Brain (organoid and tissue), 16 donors: ENCODE measurements at places on chromosomes 7 and 10.

DNA sequence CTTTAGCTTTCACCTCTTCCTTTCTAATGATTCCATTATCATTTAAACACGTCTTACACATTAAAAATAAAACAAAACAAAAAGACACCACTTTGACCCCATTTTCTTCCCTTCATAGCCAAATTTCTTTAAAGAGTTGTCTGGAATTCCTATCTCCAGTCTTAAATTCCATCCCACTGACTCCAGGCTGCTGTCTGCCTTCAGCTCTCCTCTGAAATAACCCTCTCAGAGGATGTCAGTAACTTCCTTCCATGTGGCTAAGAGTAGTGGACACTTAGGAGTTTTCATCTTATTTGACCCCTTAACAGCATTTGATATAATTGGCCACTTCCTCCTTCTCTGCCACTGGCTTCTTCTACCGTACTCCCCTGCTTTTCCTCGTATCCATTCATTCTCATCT, 69.6 kb upstream of the MKX start:
- DNase-seq, result no peak

- no peak for DNase-seq
These were observed 126.7 kb upstream of the C1QL3 start for GRCh38 chr10:16648366-16648765.

- DNase-seq, result no peak
These were observed 92.4 kb upstream of the AGBL3 start for GRCh38 chr7:134893920-134894319.

DNA sequence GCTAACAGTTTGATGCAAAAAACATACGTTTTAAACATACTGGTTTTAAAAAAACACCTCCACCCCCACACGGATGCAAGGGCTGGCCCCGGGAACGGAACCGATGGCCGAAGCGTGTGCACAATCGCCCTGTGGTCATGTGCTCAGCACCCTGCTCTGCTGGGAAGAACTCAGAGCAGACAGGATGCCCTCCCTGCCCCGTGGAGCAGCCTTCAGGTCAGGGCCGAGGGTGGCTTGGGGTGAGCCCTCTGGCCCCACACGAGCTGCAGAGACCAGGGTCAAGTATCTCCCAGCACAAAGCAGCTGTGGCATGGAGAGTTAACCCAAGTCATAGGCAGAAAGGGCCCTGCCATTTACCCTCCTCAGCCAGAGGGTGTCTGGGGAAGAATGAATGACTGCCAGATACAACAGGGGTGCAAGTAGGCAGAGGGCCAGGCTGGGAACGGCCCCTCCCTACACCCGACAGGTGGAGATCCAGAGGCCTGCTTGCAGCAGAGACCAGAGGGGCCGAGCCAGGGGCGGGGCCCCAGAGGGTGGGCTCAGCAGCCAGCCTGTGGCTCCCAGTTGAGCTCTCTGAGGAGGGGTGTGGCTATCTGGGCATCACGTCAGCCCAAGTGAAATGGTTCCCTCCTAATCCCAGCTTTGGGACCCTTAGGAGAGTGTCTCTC, 56.8 kb downstream of the ZRANB1 start:
- no peak for DNase-seq

DNA sequence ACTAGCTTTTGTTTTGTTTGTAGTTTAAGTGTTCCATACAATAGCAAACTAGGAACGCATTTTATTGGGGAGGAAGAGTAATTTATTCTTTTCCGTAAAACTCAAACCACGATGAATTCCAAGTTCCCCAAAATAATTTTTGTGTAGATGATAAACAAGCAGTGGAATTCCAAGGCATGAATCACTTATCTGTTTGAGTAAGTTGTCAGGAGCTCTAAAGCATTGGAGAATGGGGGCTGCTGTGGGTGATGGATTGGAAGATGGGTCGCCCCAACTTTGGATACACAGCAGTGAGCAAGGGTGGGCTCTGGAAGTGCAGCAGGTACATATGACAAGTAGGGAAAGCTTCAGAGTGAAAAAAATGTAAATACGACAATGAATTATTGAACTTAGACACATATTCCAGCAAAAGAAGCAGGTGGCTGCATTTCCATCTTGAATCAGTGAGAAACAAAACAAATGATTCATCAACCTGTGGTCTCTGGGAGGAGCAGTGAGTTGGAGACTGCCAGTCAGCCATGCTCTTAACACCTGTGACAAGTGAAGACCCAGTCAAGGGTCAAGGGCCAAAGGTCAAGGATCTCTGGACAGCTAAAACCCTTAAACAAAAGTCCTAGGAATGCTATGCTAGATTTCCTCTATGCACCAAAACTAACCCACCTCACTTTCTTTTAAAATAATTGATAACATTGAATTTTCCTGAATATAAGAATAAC, 34.2 kb upstream of the ADRB1 start:
- no peak for DNase-seq
